GM13977 (cell line): ENCODE measurements at places on chromosomes 3 and 15.

DNA sequence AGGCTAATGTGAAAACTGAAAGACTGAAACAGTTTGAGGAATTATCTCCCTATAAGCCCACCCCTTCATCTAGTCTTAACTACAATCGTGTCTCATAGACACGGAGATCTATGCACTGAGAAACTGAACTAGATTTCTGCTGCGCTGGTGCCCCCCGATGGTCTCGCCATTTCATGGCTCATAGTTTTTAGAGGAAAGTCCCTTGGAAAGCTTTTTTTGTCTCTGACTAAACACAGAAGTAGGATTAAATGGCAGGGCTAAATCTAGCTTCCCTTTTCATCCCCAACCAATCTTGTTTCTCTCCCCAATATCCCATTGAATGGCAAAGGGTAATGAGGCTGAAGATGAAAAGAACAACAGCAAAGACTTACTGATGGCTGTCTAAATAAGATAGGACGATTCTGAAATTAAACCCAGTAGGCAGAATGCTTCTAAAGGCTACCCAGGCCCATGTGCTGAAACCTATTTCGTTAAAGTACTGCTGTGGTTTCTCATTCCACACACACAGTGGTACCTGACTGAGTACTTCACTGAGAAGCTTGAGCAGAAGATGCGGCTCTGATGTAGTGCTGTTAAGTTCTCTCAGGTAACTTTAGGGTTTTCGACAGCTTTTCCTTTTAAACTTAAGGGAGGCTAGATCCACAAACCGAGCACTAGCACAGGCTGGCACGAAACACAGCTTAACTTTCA lies 142.7 kb downstream of the GADL1 start:
- peak; percentile 11 for DNase-seq

DNA sequence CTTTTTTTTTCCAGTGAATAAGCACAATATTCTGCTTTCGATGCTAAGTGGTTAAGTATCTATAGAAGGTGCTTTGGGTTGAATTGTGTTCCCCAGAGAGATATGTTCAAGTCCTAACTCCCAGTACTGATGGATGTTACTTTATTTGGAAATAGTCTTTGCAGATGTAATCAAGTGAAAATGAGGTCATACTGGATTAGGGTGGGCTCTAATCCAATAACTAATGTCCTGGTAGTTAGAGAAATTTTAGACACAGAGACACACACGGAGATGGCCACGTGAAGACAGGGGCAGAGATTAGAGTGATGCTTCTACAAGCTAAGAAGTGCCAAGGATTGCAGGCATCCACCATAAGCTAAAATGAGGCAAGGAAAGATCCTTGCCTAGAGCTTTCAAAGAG lies 662.3 kb downstream of the NAALADL2 start:
- DNase-seq = no peak

DNA sequence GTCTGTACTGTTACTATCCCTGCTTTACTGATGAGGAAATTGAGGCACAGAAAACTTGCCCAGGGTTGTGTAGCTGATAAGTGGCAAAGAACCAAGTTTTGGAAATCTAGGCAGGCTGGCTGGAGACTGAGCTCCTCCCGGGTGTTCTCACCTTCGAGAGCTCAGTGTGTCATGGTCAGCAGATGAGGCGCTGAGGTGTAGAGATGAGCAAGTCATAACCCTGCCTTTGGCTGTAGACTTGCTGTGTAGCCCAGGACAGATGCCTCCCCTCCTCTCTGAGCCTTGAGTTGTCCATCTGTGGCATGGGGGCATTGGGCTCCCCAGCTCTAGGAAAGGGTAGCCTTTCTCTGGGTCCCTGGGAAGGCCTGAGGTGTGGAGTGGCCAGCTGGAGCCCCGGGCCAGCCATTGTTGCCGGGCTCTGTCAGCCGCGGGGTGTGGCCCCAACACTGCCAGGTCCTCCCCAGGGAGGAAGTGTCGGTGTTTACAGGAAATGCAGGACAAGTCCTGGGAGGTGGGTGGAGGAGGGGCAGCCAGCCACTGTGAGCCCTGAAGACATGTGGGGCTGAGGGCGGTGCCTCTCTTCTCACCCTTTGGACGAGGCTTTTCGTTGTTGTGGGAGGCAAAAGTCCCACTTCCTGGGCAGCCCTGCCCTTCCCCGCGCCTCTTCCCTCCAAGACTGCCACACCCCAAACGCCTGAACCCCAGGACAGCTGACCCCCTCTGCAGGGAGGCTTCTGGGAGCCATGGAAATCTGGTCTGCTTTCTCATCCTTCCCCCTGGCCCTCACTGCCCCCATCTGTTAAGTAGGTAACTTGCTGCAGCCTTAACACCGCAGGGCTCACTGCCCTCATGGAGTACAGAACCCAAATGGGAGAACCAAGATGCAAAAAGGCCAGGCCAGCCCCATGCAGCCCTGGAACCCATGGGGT lies 29.1 kb downstream of the FGD5 start:
- no peak for DNase-seq

DNA sequence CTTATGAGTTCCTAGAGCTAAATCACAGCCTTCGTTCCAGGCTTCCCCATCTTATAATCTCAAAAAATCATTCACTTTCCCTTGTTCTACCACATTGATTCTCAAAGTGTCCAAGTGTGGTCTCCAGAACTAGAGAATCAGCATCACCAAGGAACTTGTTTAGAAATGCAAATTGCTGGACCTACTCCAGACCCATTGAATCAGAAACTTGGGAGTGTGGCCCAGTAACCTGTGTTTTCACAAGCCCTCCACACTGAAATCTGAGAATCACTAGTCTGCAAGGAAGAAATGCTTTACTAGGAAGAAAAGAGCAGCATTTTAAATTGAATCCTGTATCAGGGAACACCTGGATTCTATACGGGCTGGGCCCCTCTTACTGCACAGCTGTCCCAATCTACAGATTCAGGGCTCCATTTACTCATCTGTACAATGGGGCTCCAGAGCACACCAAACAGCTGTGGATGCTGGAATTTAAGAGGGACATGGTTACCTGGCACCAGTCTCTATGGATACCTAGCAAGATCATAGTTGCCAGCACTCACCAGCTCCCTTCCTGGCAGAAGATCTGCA lies 3.9 kb downstream of the MEGF11 start:
- DNase-seq = no peak

DNA sequence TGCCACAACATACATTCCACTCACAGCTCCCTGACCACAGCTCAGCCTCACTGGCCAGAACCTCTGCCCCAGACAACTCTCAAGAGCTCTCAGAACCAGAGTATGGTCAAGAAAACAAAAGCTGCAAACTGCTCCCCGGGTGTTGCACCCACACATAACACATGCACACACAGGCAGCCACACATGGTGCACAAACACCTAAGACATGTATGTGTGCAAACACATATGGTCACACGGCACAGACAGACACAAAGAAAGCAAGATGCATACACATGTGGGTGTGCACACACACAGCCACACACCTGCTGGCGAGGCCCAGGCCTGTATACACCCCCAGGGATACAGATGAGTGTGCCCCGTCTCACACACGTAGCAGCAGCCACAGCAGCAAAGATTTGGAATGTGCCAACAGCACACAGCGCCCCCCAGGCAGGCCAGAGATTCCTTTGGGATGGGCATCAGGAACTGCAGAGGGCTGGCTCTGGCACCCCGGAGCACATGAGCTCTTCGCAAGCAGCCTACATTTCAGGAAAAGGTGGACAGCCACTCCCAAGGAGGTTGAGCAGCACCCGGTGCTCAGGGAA lies 6.6 kb downstream of the KLF15 start:
- no peak for DNase-seq

DNA sequence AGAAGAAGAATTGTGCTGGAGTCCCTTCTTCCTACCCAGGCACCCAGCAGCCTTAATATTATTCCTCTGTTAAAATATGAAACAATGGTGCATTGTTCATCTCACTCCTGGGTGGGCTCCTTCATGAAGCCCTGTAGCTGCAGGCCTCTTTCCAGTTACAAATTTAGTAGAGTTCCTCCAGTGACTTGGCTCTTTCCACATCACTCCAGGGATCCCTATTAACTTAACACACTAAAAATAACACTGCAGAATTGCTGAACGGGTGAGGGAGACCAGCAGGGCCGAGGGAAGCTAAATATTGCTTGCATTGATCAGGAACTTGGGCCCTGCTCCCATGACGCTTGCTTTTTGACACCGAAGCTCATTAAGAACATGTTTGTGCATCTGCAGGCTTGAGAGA lies 142.3 kb downstream of the PDCD6IP start:
- no peak for DNase-seq

DNA sequence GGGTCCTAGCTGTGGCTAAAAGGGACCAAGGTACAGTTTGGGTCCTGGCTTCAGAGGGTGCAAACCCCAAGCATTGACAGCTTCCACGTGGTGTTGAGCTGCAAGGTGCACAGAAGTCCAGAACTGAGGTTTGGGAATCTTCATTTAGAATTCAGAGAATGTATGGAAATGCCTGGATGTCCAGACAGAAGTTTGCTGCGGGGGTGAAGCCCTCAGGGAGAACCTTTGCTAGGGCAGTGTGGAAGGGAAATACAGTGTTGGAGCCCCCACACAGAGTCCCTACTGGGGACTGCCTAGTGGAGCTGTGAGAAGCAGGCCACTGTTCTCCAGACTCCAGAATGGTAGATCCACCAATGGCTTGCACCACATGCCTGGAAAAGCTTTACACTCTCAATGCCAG lies 17.9 kb downstream of the RNF13 start:
- no peak for DNase-seq

- DNase-seq = peak; percentile 69
These were observed at the start of gene ITGA11 for GRCh38 chr15:68431792-68432401. Gene ITGA11, minus strand, starts transcription at chr15:68432163. Its CDS starts 97 bp downstream, at chr15:68432066.

DNA sequence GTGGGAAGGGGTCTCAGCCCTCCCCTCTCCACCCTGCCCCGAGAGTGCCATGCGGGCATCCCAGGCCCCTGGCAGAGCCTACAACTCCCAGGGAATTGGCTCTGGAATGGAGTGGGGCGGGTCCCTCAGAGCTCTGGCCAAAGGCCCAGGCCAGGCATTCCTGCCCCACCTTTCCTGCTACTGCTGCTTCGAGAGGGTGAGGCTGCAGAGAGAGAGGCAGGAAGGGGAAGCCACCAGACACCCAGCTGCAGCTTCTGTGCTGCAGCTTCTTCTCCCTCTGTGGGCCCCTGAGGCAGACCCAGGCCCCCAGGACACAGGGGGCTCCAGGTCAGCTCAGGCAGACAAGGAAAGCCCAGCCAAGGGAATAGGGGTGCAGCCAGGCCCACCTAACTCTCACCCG lies 2.7 kb downstream of the ALS2CL start:
- DNase-seq = no peak

DNA sequence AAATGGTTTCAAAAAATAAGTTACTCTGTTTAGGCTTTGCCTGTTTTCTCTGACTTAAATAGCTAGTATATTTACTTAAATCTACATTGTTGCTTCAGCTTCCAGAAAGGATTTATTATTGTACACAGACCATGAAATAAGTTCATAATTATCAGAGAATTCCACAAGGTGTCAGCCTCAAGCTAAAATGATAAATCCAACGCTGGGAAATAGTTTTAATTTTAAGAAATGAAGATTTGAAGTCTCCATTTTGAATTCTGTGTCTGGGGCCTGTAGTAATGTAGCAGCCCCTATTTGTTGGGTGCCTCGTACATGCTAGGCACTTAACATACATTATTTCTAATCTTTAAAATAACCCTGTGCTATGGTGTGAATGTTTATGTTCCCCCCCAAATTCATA lies 92.6 kb upstream of the KCNMB2 start:
- no peak for DNase-seq

DNA sequence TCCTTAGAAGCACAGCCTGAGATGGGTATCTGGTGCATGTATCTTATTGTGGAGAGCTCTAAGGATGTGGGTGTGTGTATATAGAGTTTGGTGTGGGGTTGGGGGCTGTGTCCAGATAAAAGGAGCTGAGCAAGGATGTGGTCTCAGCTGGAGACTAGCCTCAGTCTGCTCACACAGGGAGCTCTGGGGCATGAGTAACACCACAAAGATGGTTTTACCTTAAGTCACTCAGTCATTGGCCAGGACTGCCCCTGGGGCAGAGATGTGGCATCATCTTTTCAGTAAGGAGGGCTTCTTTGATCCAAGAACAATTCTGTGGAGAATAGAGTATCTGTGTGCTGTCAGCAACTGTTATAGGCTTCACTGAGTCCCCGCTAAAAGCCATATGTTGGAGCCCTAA lies 163.4 kb upstream of the NUDT16 start:
- no peak for DNase-seq

GRCh38 chr3:139355891-139356290 lies 12.1 kb downstream of the MRPS22 start:
- DNase-seq = no peak

DNA sequence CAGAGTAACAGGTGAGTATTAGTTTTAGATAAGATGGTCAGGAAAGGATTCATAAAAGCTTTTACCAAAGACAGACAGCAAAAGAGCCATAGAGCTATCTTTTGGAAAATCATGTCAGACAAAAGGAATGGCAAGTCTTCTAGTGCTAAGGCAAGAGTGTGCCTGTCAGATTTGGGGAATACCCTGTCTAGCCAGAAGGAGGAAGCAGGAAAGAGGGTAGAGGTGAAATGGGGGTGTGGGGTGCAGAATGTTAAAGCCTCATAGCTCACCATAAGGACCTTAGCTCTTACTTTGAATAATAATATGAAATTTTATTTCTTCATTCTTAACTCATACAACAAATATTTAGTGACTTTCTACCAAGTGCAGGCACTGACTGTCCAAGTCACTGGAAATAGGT lies 512.1 kb upstream of the ROBO2 start:
- DNase-seq = no peak

GRCh38 chr3:196990601-196991007 lies 22.0 kb upstream of the PIGZ start:
- DNase-seq = no peak

DNA sequence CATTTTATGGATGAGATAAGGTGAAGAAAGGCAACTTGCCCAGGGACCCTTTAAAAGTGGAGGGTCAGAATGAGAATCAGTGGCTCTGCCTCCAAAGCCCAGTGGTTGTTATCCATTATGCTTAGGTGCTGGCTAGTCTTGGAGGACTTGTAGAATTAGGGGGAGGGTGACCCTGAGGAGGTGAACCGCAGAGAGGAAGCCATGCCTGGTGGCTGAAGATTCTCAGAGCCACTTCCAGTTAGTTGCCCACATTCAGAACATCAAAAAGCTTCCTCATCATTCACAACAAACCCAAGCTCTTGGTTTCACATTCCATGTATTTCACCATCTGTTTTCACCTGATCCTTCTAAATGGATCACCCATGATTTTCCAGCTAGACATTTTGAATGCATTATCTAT lies 11.2 kb downstream of the EBLN2 start:
- no peak for DNase-seq

- DNase-seq = no peak
These were observed 382.4 kb upstream of the GBE1 start for GRCh38 chr3:82143661-82144412.

- DNase-seq = no peak
These were observed 166.2 kb downstream of the NEK10 start for GRCh38 chr3:27202959-27203358.

DNA sequence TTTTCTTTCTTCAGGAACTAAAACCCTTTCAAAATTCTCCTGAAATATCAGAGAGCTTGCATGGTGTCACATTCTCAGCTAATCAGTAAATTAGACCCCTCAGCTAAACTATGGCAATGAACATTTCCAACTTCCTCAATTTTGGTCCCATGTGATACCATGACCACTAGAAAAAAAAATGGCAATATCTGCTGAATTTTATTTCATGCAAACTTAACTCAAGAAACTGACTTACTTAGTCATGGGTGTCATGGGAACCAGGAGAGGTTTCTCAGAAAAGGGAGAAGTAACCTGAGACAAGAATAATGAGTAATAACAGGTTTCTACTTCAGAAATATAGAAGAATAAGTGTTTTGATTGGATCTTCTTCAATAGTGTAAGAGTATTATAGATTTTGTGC lies 784.6 kb upstream of the ALCAM start:
- no peak for DNase-seq

GRCh38 chr3:43366885-43367284 lies 80.5 kb downstream of the SNRK start:
- DNase-seq = no peak
